Placental epithelial cell (primary cell): ENCODE measurements at places on chromosomes 13 and 19. TPM values are rescaled to one million over a fixed set of nuclear protein-coding genes. Genes with fewer than 3 reads are reported as not detected.

NLRP9 gene
- not detected in 2 replicates for total RNA-seq

CCL25 gene
- total RNA-seq = not detected in 2 replicates

LIM2 gene
- total RNA-seq = not detected in 2 replicates

SOX21 gene
- not detected in 2 replicates for total RNA-seq

GPR183 gene
- 0.11 TPM in 1 of 2 replicates, not detected in the other for total RNA-seq

MYPOP gene
- 1.6 and 2.0 TPM in 2 replicates for total RNA-seq

OR4F17 gene
- not detected in 2 replicates for total RNA-seq

ZNF419 gene
- total RNA-seq = 7.8 and 10.6 TPM in 2 replicates

ZNF793 gene
- 7.5 TPM in 2 replicates for total RNA-seq

ZNF761 gene
- 11.9 and 13.7 TPM in 2 replicates for total RNA-seq

DLEU7 gene
- total RNA-seq = not detected in 2 replicates

CEBPA gene
- total RNA-seq = 2.7 and 12.6 TPM in 2 replicates

TRPC4 gene
- under 0.01 TPM in 1 of 2 replicates, not detected in the other for total RNA-seq

PSG6 gene
- 0.43 TPM in 1 of 2 replicates, not detected in the other for total RNA-seq
